ENCODE measurements at places on chromosomes 5 and 9.

DNA sequence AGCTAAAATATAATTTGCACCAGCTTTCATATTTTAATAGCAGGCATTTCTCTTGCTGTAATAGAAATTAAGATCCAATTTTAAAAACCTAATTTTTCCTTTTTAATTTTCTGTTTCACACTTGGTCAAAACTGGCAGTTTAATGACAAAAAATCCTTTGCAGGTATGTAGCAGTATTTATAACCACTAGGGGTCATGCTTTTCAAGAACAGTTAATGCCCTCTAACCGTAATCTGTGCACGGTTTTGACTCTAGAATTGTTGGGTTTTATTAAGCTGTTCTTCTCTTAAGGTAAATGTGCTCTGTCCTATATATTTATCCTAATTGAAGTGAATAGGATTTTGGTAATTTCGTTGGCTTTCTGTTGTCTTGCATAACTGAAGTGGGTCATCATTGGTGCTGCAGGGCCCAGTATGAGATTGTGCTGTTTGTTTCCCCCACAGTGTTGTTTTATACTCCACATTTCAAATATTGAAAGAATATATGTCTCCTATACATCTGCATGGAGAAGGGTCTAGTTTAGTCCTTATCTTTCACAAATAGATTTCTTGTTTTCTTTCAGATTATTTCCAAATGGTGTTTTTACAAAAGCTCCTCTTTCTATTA lies 107.4 kb downstream of the SCAMP1 start:
- no peak for DNase-seq

DNA sequence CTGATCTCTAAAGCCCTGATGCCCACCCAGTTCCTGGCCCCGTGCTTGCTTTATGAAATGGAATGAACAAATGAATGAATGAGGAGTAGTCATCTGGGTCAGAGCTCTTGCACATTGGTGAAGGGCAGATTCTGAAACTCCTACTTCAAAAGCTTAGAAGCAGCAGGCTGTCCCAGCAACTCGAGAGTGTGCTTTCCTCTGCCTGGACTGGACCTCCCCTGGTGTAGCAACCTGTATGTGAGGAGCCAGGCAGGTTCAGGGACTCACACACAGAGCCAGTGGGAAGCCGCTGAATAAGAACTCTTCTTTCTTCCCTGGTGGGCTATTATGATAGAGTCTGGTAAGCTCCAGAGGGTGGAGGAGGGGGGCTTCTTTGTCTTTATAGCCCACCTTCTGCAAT lies 396.4 kb downstream of the CDK5RAP2 start:
- no peak for DNase-seq

DNA sequence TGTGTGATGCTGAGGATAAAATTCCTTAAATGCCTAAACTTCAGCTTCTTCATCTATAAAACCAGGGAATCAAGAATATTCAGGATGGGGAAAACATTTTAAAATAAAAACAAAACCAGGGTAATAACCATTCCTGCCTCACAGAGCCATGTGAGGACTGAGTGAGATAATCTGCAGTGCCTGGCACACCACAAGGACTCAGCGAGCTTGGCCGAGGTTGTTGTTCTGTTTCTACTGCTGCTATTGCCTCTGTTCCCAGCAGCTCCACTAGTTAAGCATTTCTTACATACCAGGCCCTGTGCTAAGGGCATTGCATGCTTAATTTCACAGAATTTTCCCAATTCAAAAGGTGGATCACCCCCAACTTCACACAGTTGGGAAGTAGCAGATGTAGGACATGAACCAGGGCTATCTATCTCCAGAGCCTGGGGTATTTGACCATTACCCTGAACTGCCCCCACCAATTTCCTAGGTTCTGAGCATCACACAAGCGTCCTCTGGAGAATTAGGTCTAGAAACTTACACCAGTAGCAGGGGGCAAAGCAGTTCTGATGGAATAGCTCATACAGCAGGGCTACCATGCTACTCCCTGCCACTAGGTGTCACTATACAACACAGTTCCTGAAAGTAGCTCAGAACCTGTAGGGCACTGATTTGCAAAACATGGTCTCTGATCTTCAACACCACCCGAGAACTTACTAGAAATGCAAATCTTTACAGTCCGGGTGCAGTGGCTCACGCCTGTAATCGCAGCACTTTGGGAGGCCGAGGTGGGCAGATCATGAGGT lies 74.3 kb downstream of the LRSAM1 start:
- no peak for DNase-seq

DNA sequence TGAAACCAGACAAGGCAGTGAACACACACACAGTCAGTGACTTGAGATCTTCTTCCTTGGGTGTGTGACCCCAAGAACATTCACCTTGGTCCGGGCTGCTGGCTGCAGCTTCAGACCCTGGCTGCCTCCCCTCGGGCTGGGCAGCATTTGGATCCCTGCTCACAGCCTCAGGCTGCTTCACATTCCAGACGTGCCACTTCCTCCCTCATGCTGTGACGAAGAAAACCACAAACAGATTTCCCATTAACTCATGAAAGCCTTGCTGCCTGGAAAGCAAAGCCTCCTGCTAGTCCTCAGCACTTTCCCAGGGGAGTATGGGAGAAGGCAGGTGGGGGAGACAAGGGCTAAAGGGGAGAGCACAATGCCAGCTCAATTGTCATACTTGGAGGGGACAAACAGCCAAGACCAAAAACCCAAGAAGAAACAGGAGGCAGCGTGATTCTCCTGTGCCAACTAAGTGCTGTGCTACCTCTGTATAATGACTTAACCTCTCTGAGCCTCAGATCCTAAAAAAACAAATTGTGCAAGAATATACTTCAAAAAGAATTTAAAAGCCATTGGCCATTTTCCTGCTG lies 594.6 kb upstream of the BRINP1 start:
- DNase-seq = no peak

DNA sequence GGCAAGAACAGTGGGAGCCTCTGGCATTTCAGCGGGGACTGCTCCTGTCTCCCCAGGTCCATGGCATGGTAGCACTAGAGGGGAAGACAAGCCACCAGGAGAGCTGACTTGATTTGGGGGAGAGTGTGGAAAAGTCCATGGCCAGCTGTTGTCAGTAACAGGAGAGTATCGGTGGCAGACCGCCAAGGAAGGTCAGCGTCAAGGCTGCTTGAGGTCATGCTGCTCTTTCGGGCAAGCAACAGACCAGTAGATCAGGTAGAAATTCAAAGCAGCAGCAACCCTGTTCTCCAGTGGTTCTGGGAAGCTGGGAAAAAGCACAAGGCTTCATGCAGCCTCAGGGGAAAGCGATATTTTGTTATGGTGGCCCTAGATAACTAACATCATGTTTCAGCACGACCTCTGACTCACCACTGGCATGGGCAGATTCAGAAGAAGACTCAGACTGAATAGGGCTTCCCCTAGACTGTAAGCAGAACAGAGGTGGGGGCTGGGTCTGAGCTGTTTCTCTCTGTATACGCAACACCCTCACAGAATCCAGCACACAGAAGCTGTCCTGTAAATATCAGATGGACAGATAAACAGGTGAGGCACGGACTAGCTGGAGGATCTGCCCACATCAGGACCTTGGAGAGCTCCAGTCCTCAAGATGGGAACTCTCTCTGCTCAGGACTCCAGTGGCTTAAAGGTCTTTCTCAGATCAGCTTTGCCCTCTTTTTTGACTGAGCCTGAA lies 35.2 kb upstream of the PLEKHG4B start:
- no peak for DNase-seq

DNA sequence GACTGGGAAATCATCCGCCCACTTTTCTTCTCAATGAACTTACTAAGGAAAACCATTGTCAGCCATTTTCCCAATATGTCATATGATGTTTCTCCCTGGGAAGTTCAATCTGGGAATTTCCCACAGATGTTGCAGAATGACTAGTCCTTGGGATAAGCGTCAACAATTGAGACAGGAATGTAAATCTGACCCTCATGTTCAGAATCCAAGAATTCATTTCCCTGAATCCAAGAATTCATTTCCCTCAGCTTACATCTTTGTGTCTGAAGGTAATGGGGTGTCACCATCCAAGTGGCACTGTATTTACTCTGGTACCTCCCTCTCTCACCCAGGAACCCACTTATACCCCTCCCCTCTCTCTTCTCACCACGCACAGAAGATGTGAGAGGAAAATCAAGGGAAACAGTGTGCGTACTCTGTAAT lies 7.4 kb downstream of the KLF9 start:
- no peak for DNase-seq

DNA sequence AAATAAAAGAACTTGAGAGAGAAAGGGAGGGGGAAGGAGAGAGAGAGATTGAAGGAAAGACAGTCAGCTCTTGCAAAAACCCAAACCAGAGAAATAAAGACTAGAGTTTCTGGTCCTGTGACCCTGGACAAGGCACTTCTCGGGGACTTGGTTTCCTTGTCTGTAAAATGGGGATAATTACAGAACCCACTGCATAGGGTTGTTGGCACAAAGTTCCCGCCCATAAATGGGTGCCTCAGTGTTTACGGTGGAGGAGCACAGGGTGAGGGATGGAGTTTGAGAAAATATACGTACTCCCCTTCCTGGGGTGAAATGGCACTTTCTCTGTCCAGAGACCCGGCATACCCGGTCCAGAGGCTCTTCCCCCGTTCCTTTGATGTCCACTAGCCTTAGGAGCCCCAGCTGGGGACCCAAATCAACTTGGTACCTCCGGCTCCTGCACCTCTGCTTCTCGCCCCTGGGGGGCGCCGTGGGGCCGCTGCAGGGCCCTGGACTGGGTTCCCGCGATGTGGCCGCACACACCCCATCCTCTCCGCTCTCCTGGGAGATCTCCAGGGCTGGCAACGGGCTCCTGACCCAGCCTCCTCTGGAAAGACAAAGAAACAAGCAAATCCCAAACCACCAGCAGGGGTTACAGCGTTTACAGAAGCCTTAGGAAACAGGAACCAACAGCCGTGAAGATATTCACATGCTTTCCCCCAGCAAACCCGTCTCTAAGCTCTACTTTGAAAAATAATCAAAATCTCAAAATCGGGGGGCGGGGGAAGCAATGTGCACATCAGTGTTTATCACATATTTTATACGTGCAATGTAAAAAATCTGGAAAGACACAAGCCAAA lies 26.3 kb downstream of the PTGES start:
- peak; percentile 66 for DNase-seq

- no peak for DNase-seq
These were observed 120.8 kb upstream of the SLC27A6 start for GRCh38 chr5:128844354-128844923.

DNA sequence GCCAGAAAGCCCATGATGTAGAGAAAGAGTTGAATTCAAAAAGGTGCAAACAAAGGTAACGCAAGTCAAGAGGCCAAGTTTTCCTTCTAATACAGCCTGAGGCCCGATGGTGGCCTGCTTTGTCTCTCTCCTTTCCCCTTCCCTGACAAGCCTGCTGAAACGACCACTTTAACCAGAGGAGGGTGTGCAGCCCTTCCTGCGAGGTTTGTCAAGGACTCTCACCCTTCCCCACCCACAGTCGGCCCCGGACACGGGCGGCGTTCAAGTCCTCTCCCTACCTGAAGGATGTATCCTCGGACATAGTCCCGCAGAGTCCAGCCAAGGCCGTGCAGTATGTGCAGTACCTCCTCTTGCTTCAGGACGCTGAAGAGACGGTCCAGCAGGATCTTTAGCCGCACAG lies 318.2 kb downstream of the BNC2 start:
- DNase-seq = no peak

DNA sequence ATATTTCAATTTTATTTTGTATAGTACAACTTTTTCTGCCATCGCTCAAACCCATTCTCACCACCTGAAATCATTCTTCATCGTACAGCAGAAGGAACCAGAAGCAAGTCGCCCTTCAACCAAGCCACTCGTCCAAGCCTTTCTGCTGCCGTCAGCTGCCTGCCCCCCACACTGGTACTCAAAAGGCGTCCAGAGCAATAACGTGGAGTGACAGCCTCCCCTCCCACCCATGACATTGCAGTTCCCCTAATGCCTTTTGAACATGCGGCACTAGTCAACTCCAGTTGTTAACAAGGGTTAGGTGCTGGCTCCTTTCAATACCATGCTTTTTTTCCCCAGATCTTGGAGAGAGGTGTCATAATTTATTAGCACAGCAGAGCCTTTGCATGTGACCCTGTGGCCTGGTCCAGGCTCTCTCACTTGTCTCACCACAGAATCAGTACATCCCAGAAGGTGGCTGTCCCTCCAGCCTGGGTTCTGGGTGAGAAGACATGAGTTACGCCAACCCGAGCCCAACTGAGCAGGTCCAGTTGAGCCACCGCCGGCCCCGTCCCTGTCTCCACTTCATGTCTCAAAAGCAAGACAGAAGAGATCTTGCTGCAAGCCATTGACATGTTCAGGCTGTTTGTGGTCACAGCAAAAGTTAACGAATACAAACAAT lies 20.4 kb upstream of the MED10 start:
- no peak for DNase-seq

- no peak for DNase-seq
These were observed 96.3 kb upstream of the TMEM161B start for GRCh38 chr5:88364991-88365390.

GRCh38 chr9:21477466-21477865 lies 4.6 kb downstream of the IFNE start:
- DNase-seq = no peak

- DNase-seq = no peak
These were observed 14.5 kb downstream of the SLC22A5 start for GRCh38 chr5:132383984-132384383.

All from stimulated activated naive CD8-positive, alpha-beta T cell treated with anti-CD3 and anti-CD28 coated beads, Interleukin-15, amount 100 ng/mL, for 72 hours (primary cell).